ENCODE measurements at places on chromosomes 2 and 18.

GRCh38 chr2:74515981-74516633 is 1.9 kb downstream of the TLX2 start:
- DNase-seq: peak; percentile 82

- DNase-seq: no peak
These were observed 136.2 kb upstream of the RASGRP3 start for GRCh38 chr2:33340280-33340679.

- no peak for DNase-seq
These were observed 50.4 kb downstream of the MALT1 start for GRCh38 chr18:58721566-58722239.

DNA sequence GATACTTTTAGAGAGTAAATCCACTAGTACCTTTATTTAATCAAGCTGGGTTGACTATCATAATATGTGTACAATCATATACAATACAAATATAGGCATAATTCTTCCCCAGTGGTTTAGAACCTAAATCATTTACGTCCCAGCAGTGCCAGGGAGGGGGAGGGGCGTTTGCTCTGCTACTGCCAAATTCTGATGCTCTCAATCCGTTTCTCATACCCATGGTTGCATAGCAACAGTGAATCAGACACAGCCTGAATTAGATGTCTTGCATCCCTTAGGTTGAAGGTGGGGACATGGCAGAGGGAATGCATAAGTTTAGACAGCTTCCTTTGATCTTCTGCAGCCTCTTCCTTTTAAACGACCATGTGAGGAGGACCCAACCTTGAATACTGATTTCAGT is 135.4 kb downstream of the ABCA12 start:
- no peak for DNase-seq

DNA sequence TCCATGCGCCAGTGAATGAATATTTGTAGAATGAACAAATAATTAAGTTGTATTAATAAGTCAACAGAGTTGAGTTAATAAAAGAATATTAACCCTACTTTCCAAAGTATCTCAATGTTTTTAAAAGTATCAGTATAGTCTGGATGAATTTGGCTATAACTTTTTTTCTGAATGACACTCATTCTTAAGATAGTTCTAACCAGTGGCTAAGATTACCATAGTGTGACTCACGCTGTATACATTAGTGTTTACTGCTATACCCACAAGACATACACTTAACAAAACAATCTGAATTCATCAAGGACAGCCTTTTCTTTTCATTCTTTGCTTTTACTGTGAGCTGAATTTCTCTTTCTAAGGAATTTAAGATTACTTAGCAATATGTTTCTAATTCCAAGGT is 77.0 kb upstream of the PDE1A start:
- no peak for DNase-seq

GRCh38 chr2:63589148-63589958 is 590 bp downstream of the MDH1 start:
- no peak for DNase-seq

DNA sequence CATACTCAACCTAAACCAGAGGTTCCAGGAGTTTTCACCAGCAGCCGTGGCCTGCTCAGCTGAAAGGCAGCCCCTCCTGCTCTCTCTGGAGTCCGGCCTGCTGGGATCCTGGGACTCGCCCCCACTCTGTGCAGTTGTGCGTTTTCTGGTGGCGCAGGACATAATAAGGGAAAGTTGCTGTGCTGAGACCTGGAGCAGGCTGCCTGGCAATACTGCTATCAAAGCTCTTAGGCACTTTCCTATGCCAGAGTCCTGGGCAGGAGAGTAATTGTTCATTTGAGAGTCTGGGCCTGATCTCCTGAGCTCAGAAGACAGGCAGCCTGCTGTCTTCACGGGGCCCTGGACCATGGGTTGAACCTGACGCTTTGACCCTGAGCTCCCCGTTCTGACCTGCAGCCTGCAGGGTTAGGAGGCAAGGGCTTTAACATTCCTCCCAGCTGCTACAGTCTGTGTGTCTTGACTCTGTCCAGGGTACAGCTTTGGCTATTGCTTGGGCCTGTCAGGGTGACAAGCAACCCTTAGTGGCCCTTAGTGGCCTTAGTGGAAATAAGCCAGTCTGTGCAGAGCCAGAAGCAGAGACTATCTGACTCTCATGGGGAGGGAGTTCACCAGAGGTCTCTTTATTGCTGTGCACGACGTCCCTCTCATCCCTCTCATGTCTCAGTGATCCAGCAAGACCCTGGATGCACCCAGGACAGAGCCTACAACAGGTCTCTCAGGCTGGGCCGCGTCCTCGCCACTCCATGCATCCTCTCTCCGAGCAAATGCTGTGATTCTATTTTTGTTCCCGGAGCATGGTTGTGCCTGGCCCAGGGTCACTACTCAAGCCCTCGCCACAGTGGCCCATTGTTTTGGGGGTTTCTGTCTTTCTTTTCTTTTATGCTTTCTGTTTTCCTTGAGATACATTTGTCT is 60.6 kb downstream of the ACKR3 start:
- no peak for DNase-seq

- DNase-seq: no peak
These were observed 92.0 kb upstream of the GULP1 start for GRCh38 chr2:188199716-188200128.

GRCh38 chr2:129483366-129483765 is 496.1 kb upstream of the RAB6C start:
- DNase-seq: no peak

- no peak for DNase-seq
These were observed 18.1 kb upstream of the PUM2 start for GRCh38 chr2:20368706-20369105.

- no peak for DNase-seq
These were observed 17.3 kb upstream of the FHL2 start for GRCh38 chr2:105416156-105416555.

DNA sequence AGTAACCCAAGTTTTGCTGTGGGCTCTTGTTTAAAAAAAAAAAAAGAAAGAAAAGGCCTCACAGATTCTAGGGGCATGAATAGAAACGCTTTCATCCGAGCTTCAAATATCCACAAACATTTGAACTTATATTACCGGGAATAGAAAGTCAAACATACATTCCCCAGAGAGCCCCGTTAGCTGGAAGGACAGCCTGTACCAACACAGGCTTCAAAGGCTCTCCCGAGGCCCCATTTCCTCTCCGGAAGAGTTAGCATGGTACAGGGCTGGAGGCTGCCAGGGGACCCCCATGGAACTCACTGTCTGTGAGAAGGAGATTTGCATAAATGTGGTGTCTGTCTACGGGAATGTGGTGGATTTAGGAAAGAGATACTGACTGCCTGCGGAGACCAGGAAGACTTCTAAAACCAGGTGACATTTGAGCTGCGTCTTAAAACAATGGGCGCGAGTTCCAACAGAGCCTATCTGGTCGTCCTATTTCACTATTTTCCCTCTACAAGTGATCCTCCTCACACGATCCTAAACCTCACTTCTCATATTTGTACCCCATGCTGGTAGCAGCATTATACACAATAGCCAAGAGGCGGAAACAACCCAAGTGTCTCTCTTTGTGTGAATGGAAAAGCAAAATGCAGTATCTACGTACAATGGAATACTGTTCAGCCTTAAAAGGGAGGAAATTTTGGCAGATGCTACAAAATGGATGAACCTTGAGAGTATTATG is 820 bp upstream of the MATN3 start:
- DNase-seq: no peak

- no peak for DNase-seq
These were observed 309.4 kb downstream of the GPD2 start for GRCh38 chr2:156745619-156746018.

- DNase-seq: no peak
These were observed 53.2 kb downstream of the IMPA2 start for GRCh38 chr18:12034241-12035100.
